Astrocyte (in vitro differentiated cells and primary cell): ENCODE measurements at places on chromosomes 3 and 15. TPM values are rescaled to one million over a fixed set of nuclear protein-coding genes. Genes with fewer than 3 reads are reported as not detected.

DNA sequence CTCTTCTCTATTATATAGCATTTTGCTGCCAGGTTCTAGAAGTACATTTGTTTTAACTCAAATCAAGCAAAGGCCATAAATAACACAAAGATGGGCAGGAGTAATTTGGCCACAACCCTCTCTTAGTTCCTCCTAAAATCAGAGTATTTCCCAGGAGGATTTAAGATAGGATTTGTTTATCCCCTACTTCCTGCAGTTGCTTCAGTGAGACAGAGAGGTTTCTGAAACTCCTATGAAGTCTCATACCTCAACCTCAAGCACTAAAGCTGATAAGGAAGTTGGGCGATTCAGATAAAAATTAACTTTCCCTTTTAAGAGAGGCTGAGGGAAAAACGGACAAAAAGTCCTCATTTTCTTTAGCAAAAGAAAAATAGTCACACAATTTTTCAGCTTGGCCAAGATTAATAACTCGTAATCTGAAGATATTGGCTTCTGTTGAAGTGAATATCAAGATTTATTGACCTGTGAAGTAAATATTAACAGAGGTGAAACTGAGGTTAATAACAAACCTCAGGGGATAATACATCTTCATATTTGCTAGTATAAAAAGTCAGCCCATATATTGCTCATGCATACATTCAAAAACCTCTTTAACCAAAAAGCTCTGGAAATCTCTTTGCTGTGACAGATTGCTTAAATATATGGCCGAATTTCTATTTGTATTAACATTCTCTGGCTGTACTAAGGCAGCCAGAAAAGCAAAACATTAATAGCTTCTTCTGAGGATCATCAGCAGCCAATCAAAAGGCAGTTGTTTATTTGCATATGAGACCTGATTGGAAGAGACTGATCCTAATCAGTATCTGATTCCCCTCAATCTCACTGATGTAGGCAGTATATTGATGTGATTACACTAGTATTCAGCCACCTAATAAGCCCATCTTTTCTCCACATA lies 90.6 kb upstream of the GADL1 start:
- peak; percentile 27 for DNase-seq

GRCh38 chr3:166446291-166446690 lies 609.1 kb upstream of the BCHE start:
- DNase-seq = peak; percentile 61

DNA sequence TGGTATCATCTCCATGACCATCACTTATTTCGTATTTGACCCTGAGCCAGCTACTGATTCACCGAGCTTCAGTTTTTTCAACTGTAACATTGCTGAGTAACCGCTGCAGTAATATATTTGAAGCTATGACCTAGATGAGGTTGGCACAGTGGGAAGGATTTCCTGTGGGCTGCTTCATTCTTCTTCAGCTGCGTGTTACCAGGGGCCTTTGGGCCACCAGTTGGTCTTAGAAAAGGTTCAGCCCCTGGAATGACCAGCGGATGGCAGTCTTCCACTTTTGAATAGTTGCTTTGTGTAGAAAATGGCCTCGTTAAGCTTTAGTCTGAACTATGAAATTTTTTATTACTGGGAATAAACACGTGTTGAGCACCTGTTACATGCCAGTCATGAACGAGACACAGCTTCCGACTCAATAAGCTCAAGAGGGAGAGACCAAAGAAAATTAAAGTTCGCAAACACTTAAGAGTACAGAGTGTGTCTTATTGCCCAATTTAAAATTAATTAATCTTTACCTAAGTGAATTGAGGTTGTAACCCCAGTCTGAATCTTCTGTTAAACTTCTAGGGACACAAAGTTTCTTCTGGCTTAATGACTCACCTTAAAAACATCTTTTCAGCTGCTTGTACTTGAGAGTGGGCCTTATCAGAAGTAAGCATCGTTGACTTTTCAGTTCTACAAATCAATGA lies 57.6 kb upstream of the NR2E3 start:
- DNase-seq = peak; percentile 98

DNA sequence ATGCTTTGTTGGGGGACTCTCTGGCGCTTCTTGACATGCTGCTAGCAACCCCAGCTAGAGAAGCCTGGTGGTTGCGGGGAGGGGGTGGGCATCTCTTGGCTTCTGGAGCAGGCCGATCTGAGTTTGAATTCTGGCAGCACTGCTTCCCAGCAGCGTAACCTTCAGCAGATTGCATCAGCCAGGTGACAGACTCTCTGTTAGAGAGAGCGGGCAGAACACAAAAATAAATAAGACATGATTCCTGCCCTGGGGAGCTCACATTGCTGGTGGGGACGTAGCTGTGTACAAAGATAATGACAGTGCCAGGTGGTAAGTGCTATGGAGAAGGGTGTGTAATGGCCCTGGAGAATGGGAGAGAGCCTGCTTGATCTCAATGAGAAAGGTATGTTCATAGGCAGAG lies 87.4 kb downstream of the THSD4 start:
- no peak for DNase-seq

DNA sequence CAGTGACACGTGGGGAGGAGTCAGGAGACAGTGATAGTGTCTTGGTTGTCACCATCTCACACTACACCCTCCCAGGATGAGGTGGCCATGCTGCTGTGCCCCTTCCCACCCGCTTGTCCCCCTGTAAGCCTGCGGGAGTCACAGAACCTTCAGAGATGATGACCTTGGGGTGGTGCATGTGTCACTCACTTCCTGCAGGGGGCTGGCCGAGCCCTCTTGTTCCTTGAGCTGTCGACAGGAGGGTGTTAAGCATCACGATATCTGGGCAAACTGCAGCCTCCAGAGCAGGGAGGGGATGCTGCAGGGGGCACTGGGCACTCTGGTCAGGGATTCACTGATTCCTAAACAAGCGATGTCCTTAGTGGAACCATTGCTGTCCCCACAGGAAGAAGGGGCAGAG lies 27.7 kb downstream of the FAH start:
- no peak for DNase-seq

The C3orf22 gene
- not detected in 2 replicates for total RNA-seq

The NEK11 gene
- total RNA-seq = 6.7 and 7.1 TPM in 2 replicates
